CD8-positive, alpha-beta T cell (primary cell): ENCODE measurements at places on chromosomes 6 and 20.

DNA sequence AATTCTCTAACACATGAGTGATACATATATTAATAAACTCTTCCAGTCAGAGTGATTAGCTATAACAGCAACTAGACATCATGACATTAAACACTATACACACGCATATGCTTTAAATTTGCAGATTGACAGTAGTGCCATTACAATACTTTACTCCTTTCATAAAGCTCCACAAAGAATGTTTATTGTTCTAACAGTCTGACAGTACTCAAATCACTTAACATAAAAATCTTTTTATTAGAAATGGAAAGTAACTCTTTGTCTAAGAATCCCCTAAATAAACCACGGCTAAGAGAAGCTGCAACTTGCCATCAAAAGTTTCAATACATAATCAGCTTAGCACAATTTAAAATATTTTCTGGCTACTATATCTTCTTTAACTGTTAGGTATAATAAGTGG lies 24.0 kb downstream of the SNX3 start:
- no peak for DNase-seq

DNA sequence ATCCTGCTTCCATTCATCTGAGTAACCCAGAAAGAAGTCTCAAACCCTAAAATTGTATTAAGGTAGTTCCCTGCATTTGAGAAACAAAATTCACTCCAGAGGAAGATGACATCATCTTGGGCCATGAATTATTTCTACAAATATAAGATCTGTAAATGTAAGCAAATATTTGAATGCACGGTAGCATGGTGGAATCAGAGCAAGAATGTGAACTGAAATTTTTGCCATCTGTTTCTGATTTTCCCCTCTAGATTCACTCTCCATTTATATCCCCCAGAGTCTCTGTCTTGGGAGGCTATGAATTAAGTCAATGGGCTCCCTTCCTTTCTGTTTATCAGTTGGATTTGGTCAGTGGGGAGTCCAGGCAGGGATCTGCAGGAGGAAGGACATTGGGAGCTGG lies 5.8 kb upstream of the MAP3K5 start:
- no peak for DNase-seq

GRCh38 chr20:3839328-3839727 lies 7.3 kb upstream of the MAVS start:
- no peak for DNase-seq

DNA sequence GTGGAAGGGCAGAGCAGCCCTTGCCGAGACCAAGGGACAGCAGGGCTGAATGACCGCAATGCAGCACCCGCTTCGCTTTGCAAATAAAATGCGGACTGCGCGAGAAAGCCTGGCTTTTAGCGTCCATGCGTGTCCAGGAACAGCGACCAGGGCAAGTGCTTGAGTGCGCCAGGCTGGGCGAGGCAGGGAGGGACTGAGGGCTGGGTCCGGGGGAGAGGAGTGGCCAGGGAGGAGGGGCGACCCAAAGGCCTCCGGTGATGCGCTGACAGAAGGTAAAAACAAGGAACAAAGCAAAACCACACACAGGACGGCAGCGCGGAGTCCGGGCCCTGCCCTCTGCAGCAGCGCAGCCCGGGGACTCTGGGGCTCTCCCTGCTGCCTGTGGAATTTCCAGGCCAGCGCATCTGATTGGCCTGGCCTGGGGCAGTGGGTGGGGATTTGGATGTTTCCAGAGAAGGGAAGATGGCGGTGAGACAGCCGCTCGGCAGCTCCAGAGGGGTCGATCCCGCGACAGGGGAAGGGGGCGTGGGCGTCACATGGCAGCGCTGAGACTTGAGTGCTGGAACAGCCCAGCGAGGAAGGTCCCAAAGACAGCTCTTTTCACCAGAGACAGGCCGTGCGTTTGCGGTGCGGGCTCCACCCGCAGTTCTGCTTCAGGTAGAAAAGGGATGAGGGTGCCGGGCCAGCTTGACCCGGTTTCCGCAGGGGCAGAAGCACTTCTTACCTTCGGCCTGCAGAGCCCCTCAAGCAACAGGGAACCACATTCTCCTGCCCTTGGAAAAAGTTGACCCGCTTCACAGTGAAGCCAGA lies 51.8 kb downstream of the SSR1 start:
- DNase-seq: no peak

DNA sequence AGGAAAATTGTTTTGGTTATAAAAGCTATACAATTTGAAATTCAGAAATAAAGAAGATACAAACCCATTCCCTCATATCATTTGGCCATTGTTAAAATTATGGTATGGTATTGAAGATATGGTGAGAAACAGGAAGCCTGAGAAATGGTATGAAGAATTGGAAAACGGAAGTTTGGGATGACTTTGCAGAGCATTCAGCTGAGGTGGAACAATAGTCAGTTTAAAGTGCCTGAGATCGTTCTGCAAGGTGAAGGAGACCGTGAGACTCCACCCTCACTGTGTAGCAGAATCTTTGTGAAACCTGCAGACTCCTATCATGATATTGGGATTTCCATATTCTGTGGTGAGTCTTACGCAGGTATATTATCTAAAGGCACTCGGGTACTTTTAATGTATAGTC lies 97.3 kb downstream of the ADGRB3 start:
- no peak for DNase-seq
